NCI-H226 (cell line): ENCODE measurements at places on chromosomes 5 and 9.

GRCh38 chr5:126351153-126351552, 72.1 kb upstream of the GRAMD2B start:
- peak; percentile 81 for DNase-seq

DNA sequence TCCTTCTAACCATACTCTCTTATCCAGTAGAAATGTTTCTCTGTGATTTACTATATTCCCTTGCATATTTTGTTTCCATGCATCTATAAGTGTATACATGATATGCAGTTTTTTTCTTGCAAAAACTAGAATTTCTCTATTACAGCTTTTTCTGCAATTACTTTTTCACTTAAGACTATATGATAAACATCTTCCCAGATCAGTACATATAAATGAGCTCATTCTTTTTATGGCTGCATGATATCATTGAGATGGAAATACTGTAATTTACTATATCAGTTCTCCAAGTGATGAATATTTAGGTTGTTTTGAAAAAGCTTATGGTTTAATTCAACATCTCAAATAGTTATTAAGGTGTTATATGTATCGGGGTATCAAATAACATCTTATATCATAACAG, 18.1 kb upstream of the ZNF608 start:
- DNase-seq = no peak

DNA sequence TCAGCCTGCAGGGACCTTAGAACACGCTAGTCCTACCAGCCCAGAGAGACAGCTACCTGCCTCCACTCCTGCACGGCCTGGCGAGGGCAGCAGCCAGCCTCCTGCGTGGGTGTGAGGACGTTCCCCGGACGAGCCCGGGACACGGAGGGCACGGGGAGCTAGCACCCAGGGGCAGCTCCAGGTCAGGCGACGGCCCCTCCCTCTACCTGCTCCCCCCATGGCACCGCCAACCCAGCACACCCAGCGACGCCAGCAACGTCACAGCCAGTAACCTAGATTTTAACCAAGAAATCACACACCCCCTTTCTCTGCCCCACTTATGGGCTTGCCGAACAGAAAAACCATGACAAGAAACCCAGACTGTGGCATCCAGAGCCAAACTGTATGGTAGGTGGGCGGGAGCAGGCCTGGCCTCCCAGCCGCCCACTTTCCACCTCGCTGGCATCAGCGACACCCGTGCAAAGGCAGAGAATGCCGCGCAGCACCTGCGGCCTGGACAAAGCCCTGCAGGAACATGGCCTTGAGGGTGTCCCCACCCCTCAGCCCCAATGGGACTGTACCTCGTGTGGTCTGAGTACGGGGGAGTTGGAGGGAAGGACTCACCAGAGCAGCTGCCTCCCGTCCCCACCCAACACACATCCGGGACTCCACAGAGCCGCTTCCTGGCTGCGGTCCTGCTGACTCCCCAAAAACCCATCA, 47.9 kb downstream of the NACC2 start:
- no peak for DNase-seq

GRCh38 chr9:38029915-38030638, 39.0 kb downstream of the SHB start:
- no peak for DNase-seq

GRCh38 chr5:100424017-100424416, 111.2 kb upstream of the FAM174A start:
- DNase-seq = peak; percentile 88

GRCh38 chr9:127402401-127403090, 5.6 kb downstream of the SLC2A8 start:
- DNase-seq = no peak

- DNase-seq = no peak
Measured at GRCh38 chr5:16932401-16932800, 3.7 kb downstream of the MYO10 start.

GRCh38 chr9:20726144-20726543, 42.1 kb downstream of the FOCAD start:
- no peak for DNase-seq
